ENCODE measurements at places on chromosomes 7 and 10.

- no peak for DNase-seq
Observed at GRCh38 chr10:128209862-128210214, 83.6 kb upstream of the MKI67 start.

- no peak for DNase-seq
Observed at GRCh38 chr10:110750931-110751330, 106.8 kb downstream of the RBM20 start.

DNA sequence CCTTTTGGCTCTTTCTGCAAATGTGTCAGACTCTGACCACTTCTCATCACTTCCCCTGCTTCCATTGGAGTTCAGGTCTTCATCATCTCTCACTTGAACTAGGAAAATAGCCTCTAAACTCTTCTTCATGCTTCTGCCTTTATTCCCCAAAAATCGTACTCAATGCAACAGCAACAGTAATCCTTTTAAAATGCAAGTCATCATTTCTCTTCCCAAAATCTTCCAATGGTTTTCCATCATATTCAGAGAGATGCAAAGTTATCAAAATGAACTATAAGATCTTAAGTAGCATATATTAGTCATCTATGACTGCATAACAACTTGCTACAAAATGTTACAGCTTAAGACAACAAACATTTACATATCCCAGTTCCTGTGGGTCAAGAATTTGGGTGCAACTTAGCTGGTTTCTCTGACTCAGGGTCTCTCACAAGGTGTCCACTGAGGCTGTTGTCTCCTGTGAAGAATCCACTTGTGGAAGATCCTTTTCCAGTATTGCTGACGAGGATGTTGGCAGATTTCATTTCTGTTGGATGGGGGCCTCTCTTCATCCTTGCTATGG is 31.0 kb upstream of the ETV1 start:
- DNase-seq, result no peak

DNA sequence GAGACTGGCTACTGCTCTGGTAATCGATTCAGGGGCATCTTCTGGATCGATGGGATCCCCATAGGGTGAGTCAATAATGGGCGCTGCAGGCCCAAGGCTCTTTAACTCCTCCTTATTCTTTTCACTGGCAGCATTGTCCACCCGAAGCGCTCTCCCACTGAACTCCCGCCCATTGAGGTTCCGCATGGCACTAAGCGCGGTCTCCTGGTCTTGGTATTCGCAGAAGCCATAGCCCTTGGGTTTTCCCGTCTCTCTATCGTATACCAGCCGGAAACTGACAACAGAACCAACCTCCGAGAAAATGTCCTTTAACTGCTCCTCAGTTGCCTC is 285 bp downstream of the CSTF2T start:
- DNase-seq, result no peak

GRCh38 chr7:136294977-136295376 is 317.8 kb upstream of the MTPN start:
- no peak for DNase-seq

- DNase-seq, result no peak
Observed at GRCh38 chr10:124882313-124882712, 59.6 kb upstream of the ZRANB1 start.

DNA sequence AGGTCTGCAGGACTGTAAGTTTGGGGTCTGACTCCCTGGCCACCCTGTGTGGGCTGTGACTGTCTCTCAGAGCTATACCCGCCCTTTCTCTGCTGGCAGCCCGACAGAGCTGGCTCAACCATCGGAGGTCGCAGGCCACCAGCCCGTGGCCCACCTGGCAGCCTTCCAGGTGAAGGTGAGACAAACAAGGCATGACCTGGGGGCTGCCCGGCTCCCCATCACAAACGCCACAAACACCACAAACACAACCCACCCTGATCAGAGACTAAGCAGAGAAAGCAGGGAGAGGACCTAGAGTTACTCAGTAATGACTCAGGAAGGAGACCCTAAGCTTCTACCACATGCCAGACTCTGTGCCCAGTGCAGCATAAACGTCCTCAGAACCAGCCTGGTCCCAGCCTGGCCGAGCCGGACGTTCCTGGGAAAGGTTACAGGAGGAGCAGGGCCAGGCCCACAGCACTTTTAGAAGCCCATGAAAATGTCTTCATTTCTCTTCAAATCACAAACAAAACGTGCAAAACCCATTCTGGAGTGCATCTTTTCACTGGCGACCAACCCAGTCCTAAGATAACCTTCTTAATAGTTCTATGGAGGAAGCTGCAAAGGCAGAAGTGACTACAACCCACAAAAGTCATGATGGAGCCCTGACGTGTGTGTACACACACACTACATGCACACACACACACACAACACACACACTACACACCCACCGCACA is 66.8 kb downstream of the MKI67 start:
- no peak for DNase-seq

DNA sequence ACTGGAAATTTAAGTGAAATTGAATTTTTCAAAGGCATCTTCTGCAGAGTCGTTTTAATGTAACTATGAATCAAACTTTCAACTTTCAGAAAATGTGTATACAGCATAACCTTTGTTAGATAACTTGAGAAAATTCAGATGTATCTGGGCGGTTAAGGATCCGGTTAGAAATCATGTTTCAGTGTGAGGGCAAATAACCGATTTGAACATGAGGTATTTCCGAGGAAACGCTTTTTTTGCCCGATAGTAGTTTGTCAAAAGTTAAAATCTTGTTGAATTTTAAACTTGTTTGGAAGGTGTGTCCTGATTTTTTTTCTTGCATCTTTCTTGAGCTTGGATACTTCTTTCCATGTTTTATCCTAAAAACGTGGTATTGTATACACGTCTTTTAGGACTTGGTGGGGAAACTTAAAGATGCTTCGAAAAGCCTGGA is 1.3 kb upstream of the BMI1 start:
- DNase-seq, result no peak

- no peak for DNase-seq
Observed at GRCh38 chr10:117268258-117268657, 27.3 kb downstream of the SLC18A2 start.

- DNase-seq, result no peak
Observed at GRCh38 chr10:132659206-132660091, 121.9 kb downstream of the INPP5A start.

- DNase-seq, result no peak
Observed at GRCh38 chr7:136049818-136050461, 72.8 kb upstream of the MTPN start.

GRCh38 chr7:16404636-16405035 is 16.7 kb downstream of the CRPPA start:
- no peak for DNase-seq

GRCh38 chr10:121532292-121532864 is 65.9 kb downstream of the FGFR2 start:
- DNase-seq, result no peak

DNA sequence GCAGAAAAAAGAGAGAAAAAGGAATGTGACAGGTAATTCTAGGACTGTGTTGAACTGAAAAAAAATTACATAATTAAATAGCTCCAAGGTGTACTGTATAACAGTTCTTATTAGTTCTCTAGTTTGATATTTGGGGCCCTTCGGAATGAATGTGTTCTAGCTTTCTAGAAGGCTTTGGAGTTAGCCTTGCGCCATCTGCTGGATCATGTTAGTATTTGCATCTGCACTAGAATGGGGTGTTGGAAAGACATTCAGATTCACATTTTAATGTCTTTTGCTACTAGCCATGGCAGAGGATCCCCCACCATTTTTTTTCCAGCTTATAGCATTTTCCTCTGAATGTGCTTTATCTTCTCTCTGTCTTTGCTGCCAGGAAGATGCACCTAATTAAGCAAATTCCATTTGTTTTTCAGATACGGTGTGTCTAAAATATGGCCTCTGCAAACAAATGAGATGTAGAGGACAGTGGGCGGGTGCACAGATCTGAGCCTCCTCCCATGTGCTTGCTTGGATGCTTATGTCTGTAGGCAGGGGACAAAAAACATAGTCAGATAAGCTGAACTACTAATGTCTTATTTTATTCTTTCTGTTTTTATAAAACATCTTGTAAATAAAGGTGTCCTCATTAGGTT is 238.5 kb downstream of the PHF14 start:
- DNase-seq, result peak; percentile 79

GRCh38 chr10:12455766-12456165 is 106.4 kb downstream of the CAMK1D start:
- DNase-seq, result no peak

GRCh38 chr10:81034383-81034782 is 496.7 kb downstream of the SH2D4B start:
- no peak for DNase-seq

DNA sequence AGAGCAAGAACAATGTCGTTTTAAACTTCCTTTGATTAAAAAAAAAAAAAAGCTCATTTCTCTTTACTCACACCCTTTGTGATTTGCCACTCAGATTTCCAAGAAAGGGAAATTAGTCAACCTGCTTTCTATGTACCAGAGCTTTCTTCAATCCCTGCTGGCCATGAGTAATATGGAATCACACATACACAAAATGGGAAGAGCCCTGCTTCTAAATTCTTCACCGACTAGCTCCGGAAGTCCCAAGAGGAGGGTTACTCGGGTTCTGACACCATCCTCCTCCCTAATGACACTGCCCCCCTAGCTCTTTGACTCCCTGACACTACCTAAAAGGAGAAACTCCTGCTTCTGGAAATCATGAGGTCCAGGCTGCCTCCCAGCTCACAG is 81.8 kb upstream of the SFMBT2 start:
- no peak for DNase-seq

DNA sequence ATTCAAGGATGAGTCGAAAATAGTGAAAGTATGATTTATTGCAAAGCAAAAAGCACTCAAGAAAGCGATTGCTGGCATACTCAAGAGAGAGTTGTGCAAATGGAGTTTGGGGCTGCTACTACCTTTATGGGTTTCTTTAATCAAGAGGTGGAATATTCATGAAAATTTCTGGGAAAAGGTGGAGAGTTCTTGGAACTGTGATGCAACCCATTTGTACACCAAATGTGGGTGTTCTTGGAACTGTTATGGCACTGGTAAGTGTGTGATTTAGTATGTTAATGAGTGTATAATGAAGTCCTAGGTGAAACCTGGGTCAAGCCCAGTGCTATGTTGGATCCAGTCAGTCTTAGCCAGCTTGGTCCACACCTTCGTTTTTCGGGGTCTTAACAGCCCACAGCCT is 3.4 kb upstream of the VOPP1 start:
- no peak for DNase-seq

- no peak for DNase-seq
Observed at GRCh38 chr7:155058896-155059295, 11.2 kb upstream of the HTR5A start.

DNA sequence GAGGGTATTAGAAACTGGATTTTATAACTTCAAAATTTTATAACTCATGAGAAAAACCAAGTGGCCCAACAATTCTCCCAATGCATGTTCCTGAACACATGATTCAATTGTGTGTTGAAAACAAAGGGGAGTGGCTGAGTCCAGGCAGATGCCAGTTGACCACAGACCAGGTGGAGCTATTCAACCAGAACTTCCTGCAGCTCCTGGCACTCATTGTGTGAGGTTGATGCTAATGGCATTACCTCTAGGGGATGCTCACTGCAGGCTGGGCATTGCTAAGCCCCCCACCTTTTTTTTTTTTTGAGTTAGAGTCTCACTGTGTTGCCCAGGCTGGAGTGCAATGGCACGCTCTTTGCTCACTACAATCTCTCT is 20.3 kb downstream of the MYOF start:
- peak; percentile 97 for DNase-seq

- no peak for DNase-seq
Observed at GRCh38 chr7:90625051-90625450, 28.9 kb downstream of the CDK14 start.

DNA sequence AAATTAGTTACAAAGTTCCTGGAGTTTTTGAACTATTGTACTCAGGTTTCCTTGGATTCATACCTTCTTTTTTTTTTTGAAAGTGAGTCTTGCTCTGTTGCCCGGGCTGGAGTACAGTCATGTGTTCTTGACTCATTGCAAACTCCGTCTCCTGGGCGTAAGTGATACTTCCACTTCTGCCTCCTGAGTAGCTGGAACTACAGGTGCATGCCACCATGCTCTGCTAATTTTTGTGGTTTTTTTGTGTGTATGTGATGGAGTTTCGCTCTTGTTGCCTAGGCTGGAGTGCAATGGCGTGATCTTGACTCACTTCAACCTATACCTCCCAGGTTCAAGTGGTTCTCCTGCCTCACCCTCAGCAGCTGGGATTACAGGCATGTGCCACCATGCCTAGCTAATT is 22.3 kb downstream of the MCM10 start:
- DNase-seq, result no peak

- DNase-seq, result no peak
Observed at GRCh38 chr7:16919440-16919839, 37.7 kb upstream of the AGR3 start.

- no peak for DNase-seq
Observed at GRCh38 chr10:72784551-72785351, 92.8 kb downstream of the MCU start.

DNA sequence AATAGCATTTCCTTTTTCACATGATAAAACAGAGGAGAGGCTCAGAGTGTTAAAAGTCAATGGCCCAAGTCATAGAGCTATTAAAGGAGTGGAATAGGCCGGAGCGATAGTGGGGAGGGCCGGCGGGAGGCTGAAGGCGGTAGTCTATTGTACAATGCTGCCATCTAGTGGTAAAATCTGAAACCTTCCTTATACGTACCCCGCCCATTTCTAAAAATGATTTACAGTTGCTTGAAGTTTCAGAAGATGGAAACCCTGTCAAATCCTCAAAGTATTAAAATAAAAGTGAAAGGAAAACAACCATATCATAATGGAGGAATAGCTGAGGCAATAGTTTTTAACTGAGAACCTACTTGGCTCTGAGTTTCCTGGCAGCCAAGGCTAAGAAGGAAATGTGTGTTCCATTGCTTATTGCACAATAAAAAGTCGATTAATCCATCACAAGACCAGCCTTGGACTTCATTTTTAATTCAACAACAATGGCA is 209.1 kb downstream of the CCSER2 start:
- DNase-seq, result peak; percentile 80

Measured in NCI-H510A treated with DMSO at 0.1 percent for 48 hours (cell line).